CD4-positive, alpha-beta T cell treated with Interferon alpha-2 for 1 hour (primary cell): ENCODE measurements at places on chromosomes 1 and 21.

DNA sequence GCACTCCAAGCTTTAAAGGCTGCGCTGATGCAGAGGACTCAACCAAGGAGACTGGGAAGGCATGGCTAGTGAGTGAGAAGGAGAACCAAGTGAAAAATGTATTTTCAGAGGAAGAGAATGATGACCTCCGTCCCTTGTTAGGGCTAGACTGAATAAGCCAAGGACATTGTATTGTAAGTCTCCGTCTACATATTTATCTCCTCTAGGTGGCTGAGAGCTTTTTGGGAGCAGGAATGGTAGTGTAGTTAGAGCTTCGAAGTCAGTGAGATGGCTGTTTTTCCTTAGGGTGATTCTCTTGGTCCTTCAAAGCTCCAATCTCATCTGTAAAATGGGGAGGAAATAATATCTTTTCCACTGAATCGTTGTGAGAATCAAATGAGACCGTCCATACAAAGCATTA, 37.6 kb downstream of the ZBTB40 start:
- no peak for DNase-seq

DNA sequence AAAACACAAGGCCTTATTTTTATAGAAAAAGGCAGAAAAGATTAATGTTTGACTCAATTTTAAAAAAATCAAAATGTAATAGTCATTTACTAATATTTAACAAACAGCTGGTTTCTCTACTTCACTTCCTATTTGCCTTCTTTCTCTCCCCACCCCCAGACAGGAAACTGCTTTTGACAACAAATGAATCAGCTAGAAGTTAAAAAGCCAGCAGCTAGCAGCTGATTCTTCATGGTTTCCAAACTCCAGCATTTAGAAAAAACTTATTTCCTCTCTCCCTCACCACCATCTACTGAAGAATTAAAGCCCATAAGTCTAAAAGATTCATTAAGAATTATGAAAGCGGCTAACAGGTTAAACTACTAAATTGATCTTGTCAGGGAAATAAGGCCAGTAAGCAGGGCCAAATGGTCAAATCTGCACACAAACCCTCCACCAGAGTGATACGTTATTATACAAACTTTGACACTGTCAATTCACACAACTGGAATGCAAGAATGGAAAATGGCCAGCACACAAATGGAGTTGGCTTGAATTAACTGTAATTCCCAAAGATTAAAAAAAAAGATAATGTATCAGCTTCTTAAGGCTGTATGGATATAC, 4.0 kb downstream of the WDR26 start:
- peak; percentile 24 for DNase-seq

DNA sequence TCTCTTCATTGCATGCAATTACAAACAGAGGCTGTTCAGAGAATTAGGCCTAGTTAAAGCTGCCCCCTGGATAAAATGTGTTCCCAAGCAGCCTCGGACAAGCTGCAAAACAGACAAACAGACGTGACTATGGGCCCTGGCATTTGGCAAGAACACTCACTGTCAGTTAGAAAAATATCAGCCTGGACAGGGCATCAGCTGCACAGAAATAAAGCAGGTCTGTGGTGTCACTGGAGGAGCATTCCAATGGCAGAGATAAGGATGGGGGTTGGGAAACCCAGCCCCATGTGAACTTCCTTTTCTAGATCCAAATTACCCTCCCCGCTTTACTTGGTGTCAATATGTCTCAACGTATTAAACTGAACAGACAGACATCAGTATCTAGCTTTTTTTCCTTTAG, 177.1 kb downstream of the GPATCH2 start:
- no peak for DNase-seq

DNA sequence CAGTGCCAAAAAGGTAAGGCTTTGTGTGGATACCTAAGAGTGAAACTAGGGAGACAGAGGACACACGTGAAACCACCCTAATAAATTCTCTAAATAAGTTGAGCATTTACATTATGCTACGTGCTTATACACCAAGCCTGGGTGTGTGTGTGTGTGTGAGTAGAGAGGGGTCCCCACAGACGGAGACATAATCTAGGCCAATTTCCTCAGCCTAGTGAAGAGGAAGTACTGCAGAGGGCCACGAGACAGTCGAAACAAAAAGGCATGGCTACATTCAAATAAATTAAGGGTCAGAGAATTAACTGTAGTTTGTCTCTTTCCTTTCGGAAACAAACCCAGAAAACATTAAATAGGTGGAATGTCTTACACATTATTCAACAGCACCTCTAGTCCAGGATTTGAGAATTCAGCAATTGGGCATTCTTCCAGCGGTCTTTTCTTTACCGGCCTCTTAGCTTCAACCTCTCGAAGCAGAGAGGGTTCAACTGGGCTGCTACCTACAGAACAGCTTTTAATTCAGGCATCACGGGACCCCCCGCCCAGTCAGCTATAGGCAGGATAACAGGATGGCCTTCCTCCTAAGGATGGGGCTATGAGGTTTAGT, 75.0 kb downstream of the DESI2 start:
- DNase-seq: no peak

- DNase-seq: no peak
Measured at GRCh38 chr1:87976316-87976715, 647.6 kb downstream of the LMO4 start.

DNA sequence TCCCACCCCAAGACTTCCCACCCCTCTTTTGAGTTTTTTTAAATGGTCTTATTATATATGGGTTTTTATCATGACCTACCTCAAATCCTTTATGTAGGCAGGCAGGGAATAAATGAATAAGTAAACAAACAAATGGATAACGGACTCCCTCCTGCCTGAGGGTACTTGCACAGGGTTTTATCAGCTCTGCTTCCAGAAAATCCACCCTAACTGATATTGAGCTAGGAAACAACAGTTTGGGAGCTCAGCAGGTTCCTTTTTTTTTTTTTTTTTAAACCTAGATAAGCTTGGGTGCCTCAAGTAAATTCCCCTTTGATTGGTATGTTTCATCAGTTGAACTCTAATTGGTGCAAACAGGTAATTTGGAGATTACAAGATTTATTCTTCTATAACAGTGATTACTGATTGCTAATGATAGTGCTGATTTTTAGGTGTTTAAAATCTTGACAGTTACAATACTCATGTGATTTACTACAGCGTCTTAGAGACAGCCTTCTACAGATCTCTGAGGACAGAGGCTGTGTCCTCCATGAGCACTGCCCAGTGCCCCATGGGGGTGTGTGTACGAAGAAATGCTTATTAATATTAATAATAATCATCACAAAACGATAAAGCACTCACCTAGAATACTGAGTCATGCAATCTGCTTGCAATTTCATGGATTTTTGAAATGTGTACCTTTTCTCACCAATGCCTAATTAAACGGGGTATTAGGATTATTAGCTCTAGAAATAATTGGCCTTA, 347.4 kb downstream of the RRAGC start:
- no peak for DNase-seq

GRCh38 chr1:246617156-246617555, 50.9 kb downstream of the CNST start:
- DNase-seq: no peak

GRCh38 chr1:67847466-67847865, 14.2 kb upstream of the GNG12 start:
- no peak for DNase-seq

DNA sequence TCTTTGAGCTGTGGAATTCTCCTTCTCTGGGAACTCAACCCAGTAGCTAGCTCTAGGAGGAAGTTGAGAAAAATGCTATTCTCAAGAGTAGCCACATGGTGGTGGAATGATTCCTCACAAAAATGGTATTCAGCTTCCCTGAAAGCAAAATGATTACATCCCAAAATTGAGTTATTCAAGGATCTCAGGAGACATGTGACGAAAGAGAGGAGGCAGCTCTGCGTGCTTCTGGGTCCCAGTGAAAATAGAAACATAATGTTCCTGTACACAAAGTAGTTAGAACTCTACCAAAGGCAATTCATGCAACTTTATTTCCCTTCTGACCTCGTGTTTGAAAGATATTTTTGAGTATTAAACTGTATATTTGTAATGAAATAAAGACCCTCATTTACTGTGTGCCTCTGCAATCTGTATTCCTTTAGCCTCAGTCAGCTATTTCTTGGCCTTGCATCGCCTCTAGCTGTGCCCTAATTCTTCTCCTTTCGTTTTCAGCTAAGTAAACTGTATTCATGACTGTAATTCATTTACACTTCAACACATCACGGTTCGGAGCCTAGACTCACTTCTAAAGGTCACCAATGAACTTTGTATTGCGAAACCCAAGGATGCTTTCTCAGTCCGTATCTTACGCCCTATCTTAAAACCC, 167.3 kb downstream of the FASLG start:
- DNase-seq: no peak

DNA sequence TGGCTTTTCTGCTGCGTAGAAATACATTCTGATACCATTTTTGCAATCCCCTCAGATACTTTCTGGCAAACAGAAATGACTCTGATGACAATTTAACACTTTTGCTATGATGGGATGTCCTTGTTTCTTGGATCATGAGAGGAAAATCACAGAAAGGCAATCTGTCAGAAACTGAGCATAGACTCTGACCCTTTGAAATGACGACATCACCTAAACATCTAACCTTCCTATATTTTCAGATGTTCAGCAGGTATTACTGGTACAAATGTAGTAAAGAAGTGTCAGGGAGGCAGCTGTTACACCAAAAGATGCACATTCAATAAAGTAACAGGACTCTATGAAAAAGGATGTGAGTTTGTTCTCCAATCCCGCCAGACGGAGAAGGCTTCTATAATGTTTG, 13.2 kb downstream of the CLCA1 start:
- DNase-seq: no peak

DNA sequence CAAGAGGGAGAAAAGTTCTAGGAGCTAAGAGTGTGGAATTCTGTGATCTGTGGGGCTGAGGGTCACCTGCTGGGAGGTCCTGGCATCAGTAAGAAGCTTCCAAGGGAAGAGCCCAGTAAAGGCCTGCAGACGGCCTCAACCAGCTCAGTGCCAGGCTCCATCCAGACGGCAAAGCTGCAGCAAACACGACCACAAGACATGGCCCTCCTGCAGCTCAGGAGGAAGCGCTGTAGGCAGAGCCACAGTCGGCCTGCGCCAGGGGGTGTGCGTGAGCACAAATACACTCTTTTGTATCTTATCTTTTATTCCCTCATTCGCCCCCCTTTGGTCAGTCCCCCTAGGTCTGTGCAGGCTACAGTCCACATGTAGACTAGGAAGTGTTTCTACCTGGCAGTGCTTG, 13.4 kb downstream of the C1orf174 start:
- DNase-seq: no peak

DNA sequence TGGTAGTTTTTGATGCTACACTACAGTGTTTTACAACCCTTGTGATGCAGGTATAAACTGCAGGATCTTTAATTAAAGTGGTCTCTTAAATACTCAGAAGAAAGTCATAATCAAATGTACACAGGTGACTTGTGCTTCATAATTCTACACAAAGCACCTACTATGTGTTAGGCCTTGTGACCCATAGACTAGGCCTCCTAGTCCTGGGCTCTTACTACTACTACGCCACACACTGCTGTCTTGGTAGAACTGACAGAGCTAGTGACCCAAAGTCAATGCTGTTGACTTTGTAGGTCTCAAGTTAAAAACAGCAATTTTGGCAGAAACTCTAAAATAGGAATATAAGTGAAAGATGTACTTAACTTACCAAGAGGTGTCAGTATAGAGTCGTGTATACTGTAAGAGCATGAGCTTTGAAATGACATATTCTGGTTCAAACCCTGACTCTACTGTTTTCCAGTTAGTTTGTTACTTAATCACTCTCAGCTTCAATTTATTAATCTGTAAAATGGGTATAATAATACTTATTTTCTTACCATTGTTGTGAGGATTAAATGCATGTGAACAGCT, 48.6 kb upstream of the LMO4 start:
- no peak for DNase-seq

DNA sequence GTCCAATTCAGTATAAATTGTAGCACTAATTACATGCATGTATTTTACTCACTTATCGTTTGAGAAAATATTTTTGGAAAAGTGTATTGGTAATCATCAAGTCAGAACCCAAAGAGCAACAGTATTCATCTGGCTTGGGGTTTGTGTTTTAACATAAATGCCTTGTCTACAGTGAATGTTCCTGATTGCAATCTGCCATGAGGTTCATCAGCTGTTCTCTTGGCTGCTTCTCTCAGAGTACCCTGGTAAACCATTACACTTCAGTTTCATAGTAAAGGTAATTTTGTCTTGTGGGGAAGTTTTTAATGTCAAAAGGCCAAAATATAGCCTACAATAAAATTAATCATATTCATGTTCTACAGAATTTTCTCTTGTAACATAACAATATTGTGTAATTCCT, 150.3 kb downstream of the IFI44 start:
- no peak for DNase-seq

DNA sequence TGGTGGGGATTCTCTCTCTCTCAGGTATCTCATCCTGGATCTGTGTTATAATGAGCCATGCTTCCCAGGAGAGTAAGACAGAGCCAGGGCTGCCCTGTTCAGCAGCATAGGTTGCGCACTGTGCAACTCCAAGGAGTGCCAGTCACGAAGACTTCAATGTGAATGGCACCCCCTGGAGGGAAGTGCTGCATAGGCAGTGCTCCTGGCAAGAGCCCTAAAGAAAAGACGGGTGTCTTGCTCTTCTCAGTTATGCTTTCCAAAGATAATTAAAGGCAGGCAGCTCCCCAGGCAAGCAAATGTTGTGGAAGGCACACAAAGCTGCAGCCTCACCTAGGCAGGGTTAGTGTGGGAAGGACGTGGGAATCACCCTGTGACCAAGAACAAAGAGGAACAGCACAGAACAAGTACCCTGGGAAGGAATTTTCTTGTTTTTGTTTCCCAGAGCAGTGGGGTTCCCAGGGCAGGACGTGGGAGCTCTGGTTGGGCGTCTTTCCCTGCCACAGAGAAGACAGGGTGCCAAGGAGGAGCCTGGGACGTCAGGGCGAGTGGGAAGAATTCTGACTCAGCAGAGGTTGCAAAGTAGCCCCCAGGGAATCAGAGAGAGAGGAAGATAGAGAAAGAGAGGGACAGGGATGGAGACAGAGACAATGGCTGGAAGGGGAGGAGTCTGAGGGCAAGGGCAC, 120.9 kb downstream of the KCNN3 start:
- peak; percentile 27 for DNase-seq

GRCh38 chr1:55443175-55443915, 228.2 kb upstream of the USP24 start:
- no peak for DNase-seq

DNA sequence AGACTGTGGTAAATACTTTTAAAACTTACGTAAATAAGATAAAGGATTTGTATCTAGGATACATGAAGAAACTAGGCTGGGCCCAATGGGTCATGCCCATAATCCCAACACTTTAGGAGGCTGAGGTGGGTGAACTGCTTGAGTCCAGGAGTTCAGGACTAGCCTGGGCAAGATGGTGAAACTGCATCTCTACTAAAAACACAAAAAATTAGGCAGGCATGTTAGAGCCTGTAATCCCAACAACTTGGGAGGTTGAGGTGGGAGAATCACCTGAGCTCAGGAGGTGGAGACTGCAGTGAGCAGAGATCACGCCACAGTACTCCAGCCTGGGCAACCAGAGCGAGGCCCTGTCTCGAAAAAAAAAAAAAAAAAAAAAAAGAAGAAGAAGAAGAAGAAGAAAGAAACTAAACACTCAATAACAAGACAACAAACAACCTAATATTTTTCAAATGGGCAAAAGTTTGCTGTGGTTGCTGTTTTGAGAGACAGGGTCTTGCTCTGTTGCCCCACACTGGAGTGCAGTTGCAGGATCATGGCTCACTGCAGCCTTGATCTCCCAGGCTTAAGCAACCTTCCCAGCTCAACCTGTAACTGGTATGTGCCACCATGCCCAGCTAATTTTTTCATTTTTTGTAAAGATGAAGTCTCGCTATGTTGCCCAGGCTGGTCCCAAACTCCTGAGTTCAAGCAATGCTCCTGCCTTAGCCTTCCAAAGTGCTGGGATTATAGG, 78.3 kb downstream of the EIF4G3 start:
- DNase-seq: no peak

- DNase-seq: no peak
Measured at GRCh38 chr1:112626887-112627286, 7.3 kb downstream of the CAPZA1 start.
